ENCODE measurements at places on chromosomes 5 and 9. TPM values are rescaled to one million over a fixed set of nuclear protein-coding genes. Genes with fewer than 3 reads are reported as not detected.
A peak's percentile ranks its signal among the peaks of the same experiment; 100 is the strongest.

DNA sequence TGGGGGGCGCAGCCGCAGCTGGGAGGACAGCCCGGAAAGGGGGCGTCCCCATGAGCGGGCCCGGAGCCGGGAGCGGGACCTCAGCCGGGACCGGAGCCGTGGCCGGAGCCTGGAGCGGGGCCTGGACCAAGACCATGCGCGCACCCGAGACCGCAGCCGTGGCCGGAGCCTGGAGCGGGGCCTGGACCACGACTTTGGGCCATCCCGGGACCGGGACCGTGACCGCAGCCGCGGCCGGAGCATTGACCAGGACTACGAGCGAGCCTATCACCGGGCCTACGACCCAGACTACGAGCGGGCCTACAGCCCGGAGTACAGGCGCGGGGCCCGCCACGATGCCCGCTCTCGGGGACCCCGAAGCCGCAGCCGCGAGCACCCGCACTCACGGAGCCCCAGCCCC, 47.0 kb downstream of the TJP2 start:
- no peak for DNase-seq

DNA sequence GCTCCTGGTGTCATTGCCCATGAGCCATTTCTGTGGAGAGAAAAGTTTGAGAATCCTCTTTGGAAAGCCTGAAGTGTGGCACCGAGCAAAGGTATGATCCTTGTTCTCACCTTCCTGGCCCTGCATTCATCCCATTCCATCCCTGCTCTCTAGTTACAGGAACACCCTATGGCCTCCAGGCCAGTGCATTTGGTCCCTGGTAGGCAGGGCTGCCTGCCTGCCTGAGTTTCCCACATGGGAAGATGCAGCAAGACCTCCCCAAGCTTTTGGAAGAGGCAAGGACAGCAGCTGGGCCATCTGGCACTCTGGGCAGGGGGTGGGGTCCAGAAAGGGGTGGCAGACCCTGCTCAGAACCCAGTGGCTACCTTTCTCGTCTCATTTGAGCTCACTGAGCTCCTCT, 24.5 kb downstream of the IGIP start:
- no peak for DNase-seq

PCDH12 gene
- polyA plus RNA-seq: 0.02 TPM

- DNase-seq: no peak
These were observed 43.4 kb upstream of the KIAA1958 start for GRCh38 chr9:112443200-112443599.

PDE6A gene
- polyA plus RNA-seq: 0.01 TPM

DNA sequence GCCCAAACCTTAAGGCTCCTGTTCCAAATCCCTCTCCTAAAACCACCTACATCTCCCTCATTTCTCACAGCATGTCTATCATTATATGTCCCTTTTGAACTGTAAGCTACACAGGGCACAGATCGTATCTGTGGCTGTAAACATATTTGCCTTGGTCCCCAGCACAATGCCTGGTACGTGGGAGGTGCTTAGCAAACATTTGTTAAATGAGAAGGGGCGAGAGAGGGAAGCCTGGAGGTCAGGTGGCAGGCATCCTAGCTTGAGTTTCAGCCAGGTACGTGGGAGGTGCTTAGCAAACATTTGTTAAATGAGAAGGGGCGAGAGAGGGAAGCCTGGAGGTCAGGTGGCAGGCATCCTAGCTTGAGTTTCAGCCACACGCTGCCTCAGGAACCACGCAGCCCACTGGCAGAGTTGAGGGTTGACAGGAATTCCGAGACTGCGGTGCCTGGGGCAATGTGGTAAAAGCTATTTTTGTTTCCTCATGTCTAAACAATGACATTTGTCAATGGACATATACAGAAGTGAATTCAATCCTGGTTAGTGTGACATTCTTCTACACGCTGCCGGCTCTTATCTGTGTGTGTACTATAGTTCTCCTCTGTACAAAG, 113.6 kb downstream of the EFNA5 start:
- peak; percentile 84 for DNase-seq

DNA sequence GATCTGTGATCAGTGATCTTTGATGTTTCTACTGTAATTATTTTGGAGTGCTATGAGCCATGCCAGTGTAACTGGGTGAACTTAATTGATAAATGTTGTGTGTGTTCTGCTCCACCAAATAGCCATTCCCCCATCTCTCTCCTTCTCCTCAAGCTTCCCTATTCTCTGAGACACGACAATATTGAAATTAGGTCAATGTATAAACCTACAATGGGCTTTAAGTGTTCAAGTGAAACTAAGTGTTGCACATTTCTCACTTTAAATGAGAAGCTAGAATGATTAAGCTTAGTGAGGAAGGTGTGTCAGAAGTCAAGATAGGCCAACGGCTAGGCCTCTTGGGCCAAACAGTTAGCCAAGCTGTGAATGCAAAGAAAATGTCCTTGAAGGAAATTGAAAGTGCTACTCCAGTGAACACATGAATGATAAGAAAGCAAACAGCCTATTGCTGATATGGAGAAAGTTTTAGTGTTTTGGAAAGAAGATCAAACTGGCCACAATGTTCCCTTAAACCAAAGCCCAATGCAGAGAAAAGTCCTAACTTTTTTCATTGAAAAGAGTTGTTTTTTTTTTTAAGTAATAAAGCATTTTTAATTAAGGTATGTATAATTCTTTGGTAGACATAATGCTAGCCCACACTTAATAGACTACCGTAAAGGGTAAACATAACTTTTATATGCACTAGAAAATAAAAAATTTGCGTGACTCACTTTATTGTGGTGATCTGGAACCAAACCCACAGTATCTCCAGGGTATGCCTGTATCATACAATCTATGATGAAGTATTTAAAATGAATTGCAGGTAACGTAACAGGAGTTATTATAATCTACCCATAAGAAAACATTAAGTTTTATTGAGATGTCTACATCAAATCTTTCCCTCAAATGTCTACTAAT, 42.5 kb upstream of the ALDH1A1 start:
- DNase-seq: no peak

LTC4S gene
- polyA plus RNA-seq: 0.80 TPM

- peak; percentile 9 for DNase-seq
These were observed 162.2 kb downstream of the OXCT1 start for GRCh38 chr5:41707853-41708603.

KIF4B gene
- polyA plus RNA-seq: not detected

DNA sequence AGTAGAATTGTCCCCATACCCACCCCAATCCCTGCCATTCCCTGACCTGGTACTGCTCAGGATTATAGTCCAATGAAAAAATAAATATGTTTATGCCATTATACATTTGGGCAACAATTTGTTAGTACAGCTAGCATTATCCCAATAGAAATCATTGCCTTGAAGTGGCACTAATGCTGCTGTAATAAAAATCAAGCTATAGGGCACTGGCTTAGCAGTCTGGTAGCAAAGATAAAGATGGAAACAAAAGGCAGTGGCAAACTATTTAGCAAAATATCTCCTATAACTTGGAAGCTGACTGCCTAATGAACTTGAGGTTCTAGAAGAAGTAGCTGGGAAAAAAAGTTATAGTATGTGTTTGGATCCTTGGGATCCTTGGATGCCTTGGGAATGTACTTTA, 2.2 kb upstream of the TOPORS start:
- no peak for DNase-seq

CDX1 gene
- polyA plus RNA-seq: not detected

IRX1 gene
- polyA plus RNA-seq: 11.8 TPM

DNA sequence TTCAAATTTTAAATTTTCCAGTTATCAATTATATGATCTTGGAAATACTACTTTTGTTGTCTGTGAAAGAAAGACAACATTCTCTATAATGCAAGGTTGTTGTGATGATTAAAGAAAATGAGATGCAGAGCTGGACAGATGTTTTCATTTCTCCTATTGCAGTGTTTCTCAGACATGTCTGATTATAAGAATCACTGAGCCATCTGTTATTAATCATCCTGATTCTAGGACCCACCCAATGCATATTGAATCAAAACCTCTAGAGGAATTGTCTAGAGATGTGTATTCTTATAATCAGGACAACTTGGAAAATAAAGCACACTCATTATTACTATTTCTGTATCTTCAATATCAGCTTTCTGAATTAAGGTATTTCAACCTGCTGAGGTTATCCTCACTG, 121.1 kb upstream of the ASTN2 start:
- DNase-seq: no peak

GRCh38 chr5:170345971-170346370, 43.2 kb downstream of the KCNMB1 start:
- DNase-seq: no peak

GRCh38 chr9:94952565-94953373, 226.3 kb downstream of the AOPEP start:
- DNase-seq: peak; percentile 86

- DNase-seq: no peak
These were observed 64.1 kb downstream of the ANKH start for GRCh38 chr5:14807471-14807870.

GABRB2 gene
- polyA plus RNA-seq: not detected

TRIM7 gene
- polyA plus RNA-seq: 39.0 TPM

GRCh38 chr9:15553528-15553898, 670 bp downstream of the CCDC171 start:
- no peak for DNase-seq

C9 gene
- not detected for polyA plus RNA-seq

DNA sequence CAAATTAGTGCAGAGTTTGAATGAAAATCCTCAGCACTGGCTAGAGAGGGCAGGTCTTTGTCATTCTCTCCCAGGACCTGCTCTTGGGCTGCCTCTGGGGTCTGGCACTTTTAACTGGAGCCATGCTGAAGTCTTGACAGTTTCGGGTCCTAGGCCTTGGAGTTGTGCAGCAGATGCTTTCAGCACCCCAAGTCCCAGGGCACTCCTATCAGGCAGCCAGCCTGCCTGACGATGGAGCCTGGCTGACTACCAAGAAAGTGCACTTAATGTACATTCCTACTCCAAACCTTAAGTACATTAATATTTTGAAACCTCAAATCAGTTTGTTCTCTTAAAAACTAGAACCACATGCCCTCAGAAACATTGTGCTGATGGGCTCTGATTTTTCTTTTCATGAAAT, 69.3 kb upstream of the CXCL14 start:
- no peak for DNase-seq

GRCh38 chr5:31587546-31587945, 51.4 kb upstream of the PDZD2 start:
- DNase-seq: no peak

GRCh38 chr9:35579130-35579529, 25.9 kb upstream of the TESK1 start:
- DNase-seq: no peak

LHX3 gene
- polyA plus RNA-seq: not detected
